ENCODE measurements at places on chromosomes 7 and 10.

DNA sequence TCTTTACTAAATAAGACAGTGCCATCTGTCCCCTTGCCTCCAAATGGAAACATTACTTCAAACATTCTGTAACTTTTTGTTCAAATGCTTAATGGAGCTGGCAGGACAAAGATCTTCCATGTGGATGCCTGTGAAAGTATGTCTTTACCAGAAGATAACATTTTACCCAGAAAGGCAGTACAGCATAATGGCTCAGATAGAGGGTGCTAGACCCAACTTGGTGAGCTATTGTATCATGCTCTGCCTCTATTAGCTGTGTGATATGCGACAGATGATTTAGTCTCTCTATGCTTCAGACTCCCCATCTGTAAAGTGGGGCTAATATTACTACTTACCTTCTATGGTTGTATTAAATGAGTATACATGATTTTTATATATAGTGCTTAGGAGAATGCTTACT is 8.8 kb upstream of the SMKR1 start:
- DNase-seq = no peak

GRCh38 chr7:102412548-102412947 is 16.4 kb downstream of the PRKRIP1 start:
- no peak for DNase-seq

DNA sequence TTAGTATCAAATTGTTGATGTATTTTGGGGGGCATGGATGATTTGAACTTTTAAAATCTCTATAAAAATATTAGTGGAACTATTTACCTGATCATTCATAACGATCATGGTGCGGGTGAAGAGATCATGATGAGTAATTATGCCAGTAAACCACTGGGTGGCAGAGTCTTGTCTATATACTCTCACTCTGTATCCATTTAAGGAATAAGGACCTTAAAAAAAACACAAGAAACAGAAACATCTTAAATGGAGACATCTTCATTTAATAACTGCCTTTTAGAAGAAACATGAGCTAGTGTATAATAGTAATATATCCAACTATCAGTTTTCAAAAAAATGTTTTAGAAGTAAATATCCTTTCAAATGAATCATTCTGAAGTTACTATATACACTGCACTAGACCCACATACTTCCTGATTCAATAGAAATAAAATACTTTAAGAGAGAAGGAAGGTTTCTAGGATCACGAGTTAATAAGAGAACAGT is 84.0 kb downstream of the NRBF2 start:
- DNase-seq = no peak

DNA sequence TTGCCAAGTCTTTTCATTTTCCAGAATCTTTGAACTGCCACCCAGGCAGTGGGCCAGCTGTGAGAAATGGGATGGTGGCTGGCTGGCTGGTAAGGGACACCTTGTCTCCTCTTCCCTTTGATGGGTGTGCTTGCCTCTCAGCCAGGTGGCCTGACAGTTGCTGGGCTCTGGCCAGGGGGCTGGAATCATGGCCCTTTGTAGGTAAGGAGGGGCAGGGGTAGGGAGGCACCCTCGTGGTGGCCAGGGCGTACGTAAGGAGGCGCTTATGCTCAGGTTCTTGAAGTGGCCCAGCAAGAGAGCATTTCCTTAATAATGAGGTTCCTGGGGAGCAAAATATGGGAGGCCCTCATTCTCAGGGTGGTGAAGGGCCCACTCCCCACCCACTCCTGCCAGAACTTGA is 33.0 kb upstream of the GOLGA7B start:
- no peak for DNase-seq

DNA sequence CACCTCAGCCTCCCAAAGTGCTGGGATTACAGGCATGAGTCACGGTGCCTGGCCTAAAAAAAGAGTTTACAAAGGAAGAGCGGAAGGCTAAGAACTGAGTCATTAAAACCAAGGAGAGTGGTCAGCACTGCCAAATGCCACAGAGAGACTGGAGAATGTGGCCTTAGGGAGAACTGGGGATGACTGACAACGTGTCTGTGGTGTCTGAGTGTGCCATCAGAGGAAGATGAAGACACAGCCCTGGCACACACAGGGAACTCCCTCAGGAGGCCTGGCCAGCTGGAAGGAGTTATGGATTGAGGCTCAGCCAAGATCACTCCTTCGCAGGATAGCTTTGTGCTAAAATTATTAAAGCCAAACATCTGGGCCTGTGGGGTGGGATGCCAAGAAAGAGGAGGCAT is 3.9 kb upstream of the INA start:
- DNase-seq = no peak

DNA sequence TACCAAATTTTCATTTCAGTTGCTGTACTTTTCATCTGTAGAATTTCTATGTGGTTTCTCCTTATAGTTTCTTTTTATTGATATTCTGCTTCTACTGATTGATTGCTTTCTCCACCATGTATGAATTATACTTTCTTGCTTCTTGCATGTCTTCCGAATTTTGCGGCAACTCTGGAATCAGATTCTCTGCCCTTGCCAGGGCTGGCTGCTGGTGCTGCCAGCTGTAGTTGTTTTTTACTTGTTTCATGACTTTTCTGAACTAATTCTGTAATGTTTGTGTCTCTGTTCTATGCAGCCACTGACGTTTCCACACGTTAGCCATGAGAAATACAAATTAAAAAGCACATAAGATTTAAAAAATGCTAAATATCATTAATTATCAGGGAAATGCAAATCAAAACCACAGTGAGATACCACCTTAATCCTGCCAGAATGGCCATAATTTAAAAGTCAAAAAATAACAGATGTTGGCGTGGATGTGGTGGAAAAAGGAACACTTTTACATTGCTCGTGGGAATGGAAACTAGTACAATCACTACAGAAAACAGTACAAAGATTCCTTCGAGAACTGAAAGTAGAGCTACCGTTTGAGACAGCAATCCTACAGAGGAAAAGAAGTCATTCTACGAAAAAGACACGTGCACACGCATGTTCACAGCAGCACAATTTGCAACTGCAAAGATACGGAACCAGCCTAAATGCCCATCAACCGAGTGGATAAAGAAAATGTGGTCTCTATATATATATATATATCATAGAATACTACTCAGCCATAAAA is 51.5 kb downstream of the MAD1L1 start:
- no peak for DNase-seq

- DNase-seq = no peak
These were observed 3.8 kb upstream of the DDX50 start for GRCh38 chr10:68897336-68897741.

DNA sequence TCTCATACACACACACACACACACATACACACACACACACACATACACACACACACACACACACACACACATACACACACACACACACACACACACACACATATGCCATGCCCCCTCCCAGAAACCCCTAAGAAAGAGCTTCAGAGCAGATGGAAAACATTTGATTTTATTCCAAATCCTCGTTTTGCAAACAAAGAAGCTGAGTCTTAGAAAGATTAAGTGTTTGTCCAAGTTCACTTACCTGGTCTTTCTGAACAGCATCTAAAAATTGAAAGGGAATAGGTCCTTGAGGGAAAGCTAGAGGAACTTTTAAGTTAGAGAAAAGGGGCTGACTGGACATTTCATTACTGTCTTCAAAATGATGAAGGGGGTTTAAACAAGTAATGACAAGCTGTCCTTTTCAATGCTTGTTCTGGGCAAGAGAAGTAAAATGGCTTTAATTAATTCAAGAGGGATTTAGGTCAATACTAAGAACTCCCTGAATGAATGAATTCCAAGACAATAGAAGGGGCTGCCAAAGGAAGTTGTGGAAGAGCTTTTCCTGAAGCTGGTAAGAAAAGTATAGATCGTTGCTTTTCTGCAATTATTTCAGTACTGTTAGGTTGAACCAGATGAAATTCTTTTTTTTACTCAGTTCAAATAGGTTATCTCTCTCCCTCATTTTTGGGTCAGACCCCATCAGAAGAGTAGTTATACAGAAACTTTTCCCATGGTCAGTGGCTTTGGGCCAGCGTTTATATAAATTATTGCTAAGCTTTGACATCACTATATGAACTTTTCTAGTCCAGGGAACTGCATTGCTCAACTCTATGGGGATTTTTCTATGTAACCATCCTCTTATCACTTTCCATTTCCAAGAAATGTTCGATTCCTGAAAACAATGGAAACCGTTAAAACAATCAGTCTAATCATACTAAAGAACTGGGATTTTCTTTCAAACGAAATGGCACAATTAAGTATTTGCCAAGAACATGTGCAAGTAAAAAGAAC is 261.4 kb downstream of the MTERF1 start:
- DNase-seq = no peak

- DNase-seq = no peak
These were observed 153.7 kb downstream of the FANK1 start for GRCh38 chr10:126049759-126050700.

DNA sequence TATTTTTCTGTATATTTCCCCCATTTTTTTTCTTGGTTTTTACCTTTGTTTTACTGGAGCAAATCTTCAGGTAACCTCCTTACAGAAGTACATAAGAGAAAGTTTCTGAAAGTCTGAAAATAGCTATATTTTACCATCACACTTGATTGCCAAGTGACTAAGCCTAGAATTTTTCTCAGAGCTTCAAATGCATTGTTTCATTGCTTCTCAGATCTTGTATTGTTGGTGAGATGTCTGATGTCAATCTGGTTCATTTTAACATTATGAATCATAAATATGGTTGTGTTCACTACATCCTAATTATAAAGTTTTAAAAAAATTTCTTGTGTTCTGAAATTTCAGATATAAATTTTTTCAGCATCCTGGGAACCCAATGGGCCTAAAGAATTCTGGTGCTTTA is 228.2 kb downstream of the AHR start:
- no peak for DNase-seq

All from stimulated activated CD4-positive, alpha-beta T cell treated with anti-CD3 and anti-CD28 coated beads, Interleukin-1b, Interleukin-23, amount 100 ng/mL, for 24 hours (primary cell).